ENCODE measurements at places on chromosomes 7 and 10.

DNA sequence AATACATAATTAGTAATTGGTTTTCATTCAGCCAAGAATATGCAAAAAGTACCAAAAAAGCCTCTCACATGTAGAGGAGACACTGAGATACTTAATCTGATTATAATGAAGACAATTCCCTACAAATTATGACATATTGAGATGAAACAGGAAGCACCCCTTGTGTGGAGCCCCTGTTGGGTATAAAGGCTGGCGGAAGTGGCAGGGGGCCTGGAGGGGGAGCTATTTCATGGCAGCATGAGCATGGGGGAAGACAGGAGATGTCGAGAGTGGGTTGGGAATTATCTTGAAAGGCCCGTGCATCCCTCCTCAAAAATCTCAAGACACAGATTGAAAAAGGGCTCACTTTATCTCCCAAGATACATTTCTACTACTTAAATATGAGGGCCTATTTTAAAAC is 96.9 kb downstream of the PIP4K2A start:
- peaks cover 31% of the 10 kb centered on the region for H3K4me1 ChIP-seq
- no peak overlapping the region for H3K27ac ChIP-seq
- H3K27me3 ChIP-seq = no peaks in the 10 kb centered on the region
- DNase-seq = no peak
- H3K4me3 ChIP-seq = no peak overlapping the region

GRCh38 chr10:112027731-112028280 is 155.8 kb downstream of the GPAM start:
- H3K27me3 ChIP-seq = no peaks in the 10 kb centered on the region
- no peak overlapping the region for H3K4me3 ChIP-seq
- H3K4me1 ChIP-seq = no peaks in the 10 kb centered on the region
- H3K27ac ChIP-seq = no peak overlapping the region

GRCh38 chr7:155190688-155191087 is 107.0 kb upstream of the INSIG1 start:
- no peak for DNase-seq
- H3K4me3 ChIP-seq = no peak overlapping the region
- H3K4me1 ChIP-seq = peaks cover 3% of the 10 kb centered on the region

DNA sequence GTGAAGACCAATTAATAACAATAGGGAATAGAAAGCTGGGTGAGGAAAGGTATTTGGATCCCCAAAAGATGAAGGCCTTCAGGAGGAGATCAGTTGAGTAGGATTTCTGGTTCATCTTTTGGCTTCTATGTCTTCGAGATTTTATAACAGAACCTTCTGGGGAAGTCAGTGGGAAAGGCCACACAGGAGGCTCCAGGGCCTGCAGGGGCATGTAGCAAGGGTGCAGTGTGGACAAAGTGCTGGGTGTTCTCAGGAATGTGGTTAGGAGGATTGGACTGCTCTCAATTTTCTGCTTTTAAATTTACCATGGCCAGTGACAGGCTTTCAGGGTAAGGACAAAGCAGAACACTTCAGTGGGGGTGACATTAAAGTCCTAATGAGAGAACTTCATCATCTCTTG is 378.0 kb downstream of the CCSER2 start:
- H3K4me3 ChIP-seq = no peak overlapping the region
- H3K27ac ChIP-seq = no peak overlapping the region
- no peaks in the 10 kb centered on the region for H3K4me1 ChIP-seq

GRCh38 chr7:26038201-26038990 is 113.6 kb upstream of the NFE2L3 start:
- no peaks in the 10 kb centered on the region for H3K36me3 ChIP-seq
- H3K4me1 ChIP-seq = no peaks in the 10 kb centered on the region
- no peak overlapping the region for H3K27ac ChIP-seq
- H3K4me3 ChIP-seq = no peak overlapping the region

GRCh38 chr7:94115316-94115715 is 111.2 kb upstream of the BET1 start:
- no peaks in the 10 kb centered on the region for H3K4me1 ChIP-seq
- H3K36me3 ChIP-seq = no peaks in the 10 kb centered on the region
- no peaks in the 10 kb centered on the region for H3K27me3 ChIP-seq
- no peak for DNase-seq
- H3K27ac ChIP-seq = no peak overlapping the region

- no peaks in the 10 kb centered on the region for H3K4me1 ChIP-seq
- no peak overlapping the region for H3K4me3 ChIP-seq
- H3K36me3 ChIP-seq = no peaks in the 10 kb centered on the region
- no peak overlapping the region for H3K27ac ChIP-seq
These were observed 61.7 kb downstream of the SH2D4B start for GRCh38 chr10:80599424-80599847.

DNA sequence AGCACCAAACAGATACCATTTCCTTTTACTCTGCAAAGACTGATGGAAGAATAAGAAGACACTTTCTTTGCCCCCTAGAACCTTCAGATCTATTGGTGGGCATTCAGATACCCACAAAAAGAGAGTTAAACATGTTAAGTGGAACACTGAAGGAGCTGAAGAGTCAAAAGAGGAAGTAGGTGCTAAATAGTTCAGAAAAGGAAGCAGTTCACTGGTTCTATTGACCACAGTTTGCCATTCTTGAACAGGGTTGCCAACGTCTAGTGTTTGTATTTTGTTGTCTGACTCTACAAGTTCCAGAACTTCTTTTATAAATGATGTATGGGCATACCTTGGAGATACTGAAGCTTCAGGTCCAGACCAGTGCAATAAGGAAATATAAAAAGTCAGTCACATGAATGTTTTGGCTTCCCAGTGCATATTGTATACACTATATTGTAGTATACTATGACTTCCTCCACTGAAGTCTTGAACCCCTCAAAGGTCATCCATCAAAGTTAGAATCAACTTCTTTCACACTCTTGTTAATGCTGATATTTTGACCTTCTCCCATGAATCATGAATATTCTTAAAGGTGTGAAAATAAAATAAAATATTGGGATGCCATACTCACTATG is 47.5 kb upstream of the AGR3 start:
- no peak overlapping the region for H3K4me3 ChIP-seq
- DNase-seq = no peak
- no peaks in the 10 kb centered on the region for H3K27me3 ChIP-seq
- H3K4me1 ChIP-seq = peaks cover 27% of the 10 kb centered on the region

DNA sequence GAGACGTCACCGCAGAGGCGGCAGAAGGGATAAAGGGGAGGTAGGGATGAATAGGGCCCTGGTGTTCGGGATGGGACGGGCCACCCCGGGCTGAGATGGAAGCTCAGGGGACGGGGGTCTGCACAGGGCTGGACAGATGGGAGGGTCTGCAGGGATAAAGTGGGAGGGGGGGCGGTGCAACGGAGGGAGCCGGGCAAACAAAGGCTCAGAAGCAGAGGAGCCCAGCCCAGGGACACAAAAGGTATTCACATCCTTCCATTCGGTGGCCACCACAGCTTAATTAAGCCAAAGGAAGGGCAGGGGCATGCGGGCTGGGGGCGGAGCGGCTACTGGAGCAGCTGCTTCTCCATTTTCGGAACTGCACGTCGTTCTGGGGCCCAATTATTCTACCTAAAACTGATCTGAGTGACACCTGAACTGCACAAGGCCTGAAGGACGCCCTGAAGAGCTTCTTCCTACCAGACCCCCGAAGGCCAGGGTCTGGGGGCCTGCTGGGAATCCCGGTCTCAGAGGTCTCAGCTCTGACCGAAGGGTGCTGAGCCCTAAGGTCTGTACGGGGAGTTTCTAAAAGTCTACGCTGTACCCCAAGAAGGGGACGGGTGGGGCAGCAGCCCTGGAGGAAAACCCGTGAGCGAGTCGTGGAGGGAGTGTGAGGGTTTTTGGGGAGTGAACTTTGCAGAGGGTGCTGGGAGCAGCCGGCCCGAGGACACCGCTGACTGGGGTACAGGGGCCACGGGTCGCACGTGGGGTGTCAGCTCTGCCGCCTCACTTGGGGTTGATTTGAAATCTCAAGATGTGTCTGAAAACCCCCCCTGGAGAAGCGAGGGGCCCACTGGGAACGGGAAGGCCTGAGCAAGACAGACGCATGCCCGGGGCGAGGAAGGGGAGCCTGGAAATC is 334.8 kb downstream of the DNAJB6 start:
- no peak for DNase-seq
- H3K27ac ChIP-seq = no peak overlapping the region
- H3K36me3 ChIP-seq = no peaks in the 10 kb centered on the region
- H3K27me3 ChIP-seq = peaks cover 7% of the 10 kb centered on the region
- no peak overlapping the region for H3K4me3 ChIP-seq
- no peaks in the 10 kb centered on the region for H3K4me1 ChIP-seq

DNA sequence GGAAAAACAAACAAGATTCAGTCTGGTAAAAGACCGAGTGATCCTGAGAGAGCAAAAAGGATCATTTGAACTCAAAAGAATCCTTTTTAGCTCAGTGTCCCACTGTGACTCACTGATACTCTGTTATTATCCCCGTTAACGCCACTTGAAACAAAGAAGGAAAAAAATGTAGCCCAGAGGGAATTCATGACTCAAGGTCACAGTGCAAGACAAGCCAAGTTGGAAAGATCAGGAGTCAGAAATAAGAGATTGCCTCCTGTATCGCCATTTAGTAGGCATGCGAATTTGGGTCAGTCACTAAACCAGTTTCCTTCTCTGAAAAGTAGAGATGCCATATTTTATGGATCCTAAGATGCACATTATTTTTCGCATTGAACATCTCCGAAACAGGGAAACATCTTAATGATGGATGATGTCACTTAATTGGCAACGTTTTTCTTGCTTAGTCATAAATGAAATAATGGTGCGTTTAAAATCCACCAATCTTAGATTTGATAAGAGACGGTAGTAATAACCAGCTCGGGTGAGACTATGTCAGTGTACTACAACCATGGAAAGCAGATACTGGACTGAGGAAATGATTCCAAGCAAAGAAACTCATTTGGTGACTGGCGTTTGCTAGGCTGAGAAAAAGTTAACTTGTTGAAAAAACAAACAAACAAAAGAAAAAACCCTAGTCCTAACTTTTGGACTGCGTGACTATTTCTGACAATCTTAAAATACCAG is 502.0 kb upstream of the CELF2 start:
- no peaks in the 10 kb centered on the region for H3K36me3 ChIP-seq
- H3K4me3 ChIP-seq = no peak overlapping the region
- no peaks in the 10 kb centered on the region for H3K27me3 ChIP-seq
- no peak overlapping the region for H3K27ac ChIP-seq
- no peaks in the 10 kb centered on the region for H3K4me1 ChIP-seq
- DNase-seq = no peak

DNA sequence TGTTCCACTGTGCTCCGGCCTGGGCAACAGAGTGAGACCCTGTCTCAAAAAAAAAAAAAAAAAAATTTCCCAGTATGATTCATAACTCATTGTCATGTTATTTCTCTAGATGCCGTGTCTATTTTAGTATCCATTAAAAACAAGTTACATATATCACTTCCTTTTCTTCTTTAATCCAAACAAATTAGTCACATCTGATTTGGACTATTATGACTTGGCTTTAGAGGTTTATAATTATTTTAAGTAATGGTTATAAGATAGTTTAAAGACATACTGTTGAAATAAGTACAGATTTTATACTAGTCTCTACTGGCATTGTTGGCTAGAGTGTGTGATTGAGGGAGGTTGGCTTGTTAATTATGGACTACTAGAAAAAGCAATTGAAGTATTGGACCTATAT is 53.3 kb downstream of the ZMYND11 start:
- DNase-seq = no peak
- H3K27me3 ChIP-seq = no peaks in the 10 kb centered on the region
- peaks cover 3% of the 10 kb centered on the region for H3K4me1 ChIP-seq
- no peak overlapping the region for H3K4me3 ChIP-seq
- no peak overlapping the region for H3K27ac ChIP-seq
- peaks cover 16% of the 10 kb centered on the region for H3K36me3 ChIP-seq

DNA sequence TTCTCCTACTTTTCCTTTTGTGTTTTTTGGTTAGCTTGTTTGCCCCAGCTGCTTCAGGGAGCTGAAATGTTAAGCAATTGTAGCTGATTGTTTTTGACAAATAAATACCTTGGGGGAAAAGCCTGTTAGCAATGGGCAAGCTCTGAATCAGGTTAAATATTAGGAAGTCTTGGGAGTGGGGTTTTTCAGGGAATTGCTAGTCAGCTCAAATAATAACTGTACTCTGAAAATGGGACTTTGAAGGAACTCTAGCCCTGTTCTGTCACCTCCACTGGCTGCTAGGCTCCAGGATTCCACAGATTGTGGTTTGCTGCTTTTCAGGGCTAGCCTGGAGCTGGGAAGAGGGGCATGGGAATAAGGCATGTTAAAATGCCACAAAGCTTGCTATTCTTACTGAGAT is 39.5 kb downstream of the ADK start:
- peaks cover 82% of the 10 kb centered on the region for H3K4me1 ChIP-seq
- H3K4me3 ChIP-seq = no peak overlapping the region
- no peaks in the 10 kb centered on the region for H3K27me3 ChIP-seq
- peaks cover 6% of the 10 kb centered on the region for H3K36me3 ChIP-seq

- H3K4me1 ChIP-seq = peaks cover 29% of the 10 kb centered on the region
- H3K36me3 ChIP-seq = no peaks in the 10 kb centered on the region
- DNase-seq = no peak
- no peak overlapping the region for H3K4me3 ChIP-seq
These were observed 282.1 kb downstream of the CCDC3 start for GRCh38 chr10:12719365-12719764.

- no peaks in the 10 kb centered on the region for H3K27me3 ChIP-seq
- H3K27ac ChIP-seq = no peak overlapping the region
- DNase-seq = no peak
- H3K4me1 ChIP-seq = no peaks in the 10 kb centered on the region
- H3K4me3 ChIP-seq = no peak overlapping the region
- no peaks in the 10 kb centered on the region for H3K36me3 ChIP-seq
These were observed 15.4 kb downstream of the AHCYL2 start for GRCh38 chr7:129240119-129240820.

GRCh38 chr7:88115816-88116215 is 104.0 kb downstream of the SRI start:
- DNase-seq = no peak
- no peaks in the 10 kb centered on the region for H3K36me3 ChIP-seq
- H3K27me3 ChIP-seq = no peaks in the 10 kb centered on the region
- H3K27ac ChIP-seq = no peak overlapping the region
- H3K4me1 ChIP-seq = no peaks in the 10 kb centered on the region

GRCh38 chr10:58107506-58107905 is 160.2 kb downstream of the IPMK start:
- H3K27me3 ChIP-seq = no peaks in the 10 kb centered on the region
- H3K4me3 ChIP-seq = no peak overlapping the region
- no peaks in the 10 kb centered on the region for H3K4me1 ChIP-seq
- H3K36me3 ChIP-seq = no peaks in the 10 kb centered on the region

DNA sequence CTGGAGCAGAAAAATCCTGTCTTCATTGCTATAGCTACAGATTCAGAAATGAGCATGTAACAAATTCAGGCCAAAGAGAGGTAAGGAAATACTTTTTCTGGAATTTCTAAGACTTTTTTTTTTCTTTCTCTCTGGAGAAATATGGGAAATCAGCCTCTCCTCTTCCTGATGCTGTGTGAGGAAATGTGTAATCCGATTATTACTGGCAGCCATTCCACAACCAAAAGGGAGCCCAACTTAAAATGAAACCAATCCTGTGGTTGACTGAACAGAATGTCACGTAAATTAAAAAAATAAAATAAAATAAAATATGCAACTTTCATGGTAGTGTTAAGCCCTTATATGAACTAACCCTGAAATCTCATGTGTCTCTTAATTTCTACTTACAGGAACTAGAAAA is 10.7 kb upstream of the POT1 start:
- no peak for DNase-seq
- H3K27ac ChIP-seq = no peak overlapping the region
- peaks cover 3% of the 10 kb centered on the region for H3K27me3 ChIP-seq
- no peak overlapping the region for H3K4me3 ChIP-seq
- H3K36me3 ChIP-seq = no peaks in the 10 kb centered on the region
- no peaks in the 10 kb centered on the region for H3K4me1 ChIP-seq
